Prostate gland (tissue), 2 donors: ENCODE measurements at places on chromosomes 2 and 18. TPM values are rescaled to one million over a fixed set of nuclear protein-coding genes. Genes with fewer than 3 reads are reported as not detected.

Gene MPP4
- not detected for total RNA-seq

Gene MYOM1
- total RNA-seq = 6.1 TPM

Gene TDRD15
- total RNA-seq = not detected

Gene CREG2
- not detected for total RNA-seq

Gene DNAH7
- 3.4 TPM for total RNA-seq

Gene ABCG5
- total RNA-seq = not detected

GRCh38 chr18:74694436-74694835 lies 96.8 kb downstream of the ZNF407 start:
- no peaks in the 10 kb centered on the region for H3K36me3 ChIP-seq
- H3K4me3 ChIP-seq = no peak overlapping the region
- no peak overlapping the region for H3K27ac ChIP-seq
- no peak for DNase-seq
- H3K4me1 ChIP-seq = no peaks in the 10 kb centered on the region
- no peaks in the 10 kb centered on the region for H3K27me3 ChIP-seq

DNA sequence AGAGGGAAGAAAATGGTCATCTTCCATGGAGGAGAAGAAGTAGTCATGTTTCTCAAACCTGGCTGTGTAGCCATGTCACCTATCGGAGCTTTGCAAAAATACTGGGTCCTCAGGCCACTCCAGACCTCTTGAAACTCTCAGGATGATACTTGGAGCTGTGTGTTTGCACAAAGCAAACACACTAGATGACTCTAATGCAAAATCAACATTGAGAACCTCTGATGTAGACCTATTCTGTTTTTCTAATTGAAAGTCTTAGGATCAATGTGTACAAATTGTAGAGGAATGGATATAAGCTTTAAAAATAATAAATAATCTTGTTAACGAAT lies 444.3 kb downstream of the RND3 start:
- no peak overlapping the region for H3K4me3 ChIP-seq
- H3K36me3 ChIP-seq = no peaks in the 10 kb centered on the region
- no peak overlapping the region for H3K27ac ChIP-seq
- H3K4me1 ChIP-seq = no peaks in the 10 kb centered on the region

DNA sequence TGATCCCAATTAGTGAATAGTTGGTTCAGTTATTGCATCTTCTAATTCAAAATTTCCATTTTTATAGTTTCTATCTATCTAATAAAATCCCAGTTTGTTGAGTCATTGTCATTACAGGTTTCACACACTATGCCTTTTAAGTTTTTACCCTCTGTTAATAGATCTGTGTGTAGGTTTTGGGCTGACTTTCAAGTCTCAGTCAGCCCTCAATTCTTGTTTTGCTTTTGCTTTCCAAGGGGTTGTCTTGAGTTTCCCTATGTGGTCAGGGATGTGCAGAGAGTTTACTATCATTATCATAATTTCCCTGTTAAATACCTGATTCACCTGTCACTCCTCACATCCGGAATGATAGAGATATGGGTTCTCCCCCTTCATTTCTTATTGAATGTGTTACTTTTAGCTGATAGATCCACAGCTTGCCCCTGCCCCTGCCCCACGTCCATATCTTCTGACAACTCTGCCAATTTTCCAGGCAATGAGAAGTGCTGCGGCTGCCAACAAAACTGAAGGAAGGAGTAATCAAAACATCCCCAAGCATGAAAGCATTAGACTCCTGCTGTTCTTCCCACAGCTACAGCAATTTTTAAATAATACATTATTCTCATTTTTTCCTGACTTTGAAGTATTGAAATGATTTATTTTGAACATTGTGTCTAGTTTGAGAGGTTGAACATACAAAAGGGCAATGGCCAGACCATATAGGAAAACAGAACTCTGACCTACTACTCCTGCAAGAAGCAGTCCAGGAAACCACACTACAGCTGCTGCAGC lies 1064.8 kb downstream of the SUCLG1 start:
- H3K27ac ChIP-seq = no peak overlapping the region
- H3K4me3 ChIP-seq = no peak overlapping the region
- no peaks in the 10 kb centered on the region for H3K27me3 ChIP-seq

DNA sequence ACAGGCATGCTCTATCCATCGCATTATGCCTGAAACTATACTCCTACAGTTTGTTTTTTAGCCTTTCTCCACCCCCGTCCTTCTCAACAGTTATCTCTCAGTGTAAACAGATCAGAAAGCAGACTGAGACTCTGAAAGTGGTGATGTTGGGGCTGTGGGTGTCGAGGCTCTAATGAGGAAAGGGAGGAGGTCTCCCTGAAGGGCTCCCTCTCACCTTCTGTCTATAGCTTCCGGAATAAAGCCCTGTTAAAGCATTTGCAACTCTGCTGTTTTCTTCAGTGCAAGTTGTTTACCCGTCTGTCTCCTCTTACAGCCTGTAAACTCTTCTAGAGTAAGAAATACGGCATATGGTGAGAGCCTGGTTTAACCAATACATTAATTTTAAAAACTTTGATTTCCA lies 136.7 kb upstream of the SYT4 start:
- no peaks in the 10 kb centered on the region for H3K36me3 ChIP-seq
- H3K4me3 ChIP-seq = no peak overlapping the region
- no peaks in the 10 kb centered on the region for H3K4me1 ChIP-seq
- no peaks in the 10 kb centered on the region for H3K27me3 ChIP-seq
- DNase-seq = no peak

GRCh38 chr2:186431306-186431705 lies 54.8 kb upstream of the ZC3H15 start:
- no peak overlapping the region for H3K27ac ChIP-seq
- H3K4me1 ChIP-seq = no peaks in the 10 kb centered on the region
- no peak for DNase-seq
- no peaks in the 10 kb centered on the region for H3K36me3 ChIP-seq
- no peak overlapping the region for H3K4me3 ChIP-seq

DNA sequence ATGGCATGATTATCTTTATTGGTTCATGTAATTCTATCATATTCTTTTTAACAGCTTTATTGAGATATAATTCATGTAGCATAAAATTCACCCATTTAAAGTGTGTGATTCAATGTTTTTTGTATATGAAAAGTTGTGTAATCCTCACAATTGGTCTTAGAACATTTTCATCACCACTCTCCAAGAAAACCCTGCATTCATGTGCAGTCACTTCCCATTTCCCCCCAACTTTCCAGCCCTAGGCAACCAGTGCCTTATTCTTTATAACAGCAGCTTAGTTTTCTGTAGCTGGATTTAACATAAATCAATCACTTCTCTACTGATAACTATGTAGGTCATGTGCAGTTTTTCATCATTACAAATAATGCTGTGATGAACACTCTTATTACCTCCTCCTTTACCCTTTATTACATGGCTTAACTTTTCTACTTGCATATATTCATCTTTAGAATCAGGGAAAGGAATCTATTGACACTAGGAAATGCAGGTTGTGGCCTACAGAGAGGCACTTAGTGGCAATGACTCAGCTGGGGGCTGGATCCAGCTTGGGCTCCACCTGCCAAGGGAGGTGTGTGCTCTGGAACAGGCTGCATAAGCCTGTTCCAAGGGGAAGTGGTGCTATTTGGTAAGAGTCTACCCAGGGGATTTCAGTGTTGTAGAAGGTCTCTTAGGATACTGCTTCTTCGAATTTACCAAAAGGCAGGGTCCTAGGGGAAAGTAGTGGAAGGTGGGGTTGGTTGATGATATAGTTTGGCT lies 89.1 kb downstream of the ETAA1 start:
- H3K4me1 ChIP-seq = no peaks in the 10 kb centered on the region
- H3K27me3 ChIP-seq = no peaks in the 10 kb centered on the region
- no peaks in the 10 kb centered on the region for H3K36me3 ChIP-seq
- DNase-seq = peak; percentile 48

DNA sequence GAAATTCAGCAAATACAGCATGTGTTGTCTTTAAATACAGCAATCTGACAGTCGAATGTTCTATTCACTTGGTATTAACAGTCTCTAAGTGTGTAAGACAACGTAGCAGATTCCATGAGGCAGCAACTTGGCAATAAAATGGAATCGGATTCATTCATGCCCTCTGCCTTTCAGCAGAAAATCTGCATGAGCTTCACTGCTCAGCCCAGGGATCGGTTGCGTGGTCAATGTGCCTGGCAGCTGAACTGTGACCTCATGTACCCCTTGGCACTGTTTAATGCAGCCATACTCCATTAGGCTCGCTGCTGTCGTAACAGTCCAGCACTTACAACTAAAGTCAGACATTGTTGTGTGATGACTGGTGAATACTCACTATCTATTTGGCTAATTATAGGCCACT lies 17.7 kb upstream of the RGPD4 start:
- H3K36me3 ChIP-seq = no peaks in the 10 kb centered on the region
- no peaks in the 10 kb centered on the region for H3K27me3 ChIP-seq
- no peak for DNase-seq
- no peak overlapping the region for H3K4me3 ChIP-seq
- H3K4me1 ChIP-seq = no peaks in the 10 kb centered on the region

DNA sequence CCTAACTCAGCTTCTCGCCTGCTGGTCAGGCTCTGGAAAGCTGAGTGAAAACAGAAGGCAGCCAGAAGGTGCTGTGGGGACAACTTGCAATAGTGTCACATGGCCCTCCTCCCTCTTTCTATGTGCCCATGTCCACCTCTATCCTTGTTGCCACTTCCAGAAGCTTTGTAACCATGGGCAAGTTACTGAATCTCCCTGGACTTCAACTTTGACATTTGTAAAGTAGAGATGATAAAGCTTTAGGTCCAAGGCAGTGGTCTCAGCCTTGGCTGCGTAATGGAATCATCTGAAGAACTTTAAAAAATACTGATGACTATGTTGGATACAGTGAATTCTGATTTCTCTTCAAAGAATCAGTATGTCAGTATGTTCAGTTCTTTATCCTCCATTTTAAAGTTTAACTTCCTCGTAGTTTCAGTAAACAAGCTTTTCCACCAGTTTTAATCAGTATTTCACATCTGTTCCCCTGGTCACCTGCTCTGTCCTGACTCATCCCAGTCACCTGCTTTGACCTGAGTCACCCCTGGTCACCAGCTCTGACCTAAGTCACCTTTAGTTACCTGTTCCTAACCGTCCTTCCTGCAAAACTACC lies 245.2 kb upstream of the STON1 start:
- no peaks in the 10 kb centered on the region for H3K36me3 ChIP-seq
- no peak overlapping the region for H3K27ac ChIP-seq
- no peak overlapping the region for H3K4me3 ChIP-seq
- no peaks in the 10 kb centered on the region for H3K27me3 ChIP-seq

- H3K4me1 ChIP-seq = no peaks in the 10 kb centered on the region
- no peak overlapping the region for H3K27ac ChIP-seq
- DNase-seq = no peak
- H3K27me3 ChIP-seq = no peaks in the 10 kb centered on the region
- H3K4me3 ChIP-seq = no peak overlapping the region
Measured at GRCh38 chr2:27162151-27163121, 13.6 kb downstream of the TCF23 start.

DNA sequence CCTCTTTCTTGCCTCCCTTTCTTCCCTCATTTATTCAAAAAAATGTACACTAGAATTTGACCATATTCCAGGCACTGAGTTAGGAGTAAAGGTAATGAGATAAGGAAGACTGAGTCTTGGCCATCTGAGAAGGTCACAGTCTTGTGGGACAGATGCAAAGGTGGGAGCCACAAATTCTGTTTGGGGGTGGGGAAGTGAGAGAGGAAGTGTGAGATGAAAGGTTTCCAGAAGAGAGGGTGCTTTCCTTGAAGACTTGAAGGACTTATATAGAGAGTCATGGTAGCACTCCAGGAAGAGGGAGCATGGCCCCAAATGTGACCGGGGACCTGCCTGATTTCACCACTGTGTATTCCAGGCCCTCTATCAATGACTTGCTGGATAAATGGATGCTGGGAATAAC lies 320.6 kb downstream of the LPIN1 start:
- no peak for DNase-seq
- H3K27ac ChIP-seq = no peak overlapping the region
- no peaks in the 10 kb centered on the region for H3K36me3 ChIP-seq
- H3K27me3 ChIP-seq = no peaks in the 10 kb centered on the region
- no peak overlapping the region for H3K4me3 ChIP-seq

- DNase-seq = no peak
- no peak overlapping the region for H3K27ac ChIP-seq
- H3K4me1 ChIP-seq = no peaks in the 10 kb centered on the region
- no peaks in the 10 kb centered on the region for H3K36me3 ChIP-seq
- H3K27me3 ChIP-seq = no peaks in the 10 kb centered on the region
Measured at GRCh38 chr2:33532966-33533365, 56.5 kb downstream of the RASGRP3 start.

DNA sequence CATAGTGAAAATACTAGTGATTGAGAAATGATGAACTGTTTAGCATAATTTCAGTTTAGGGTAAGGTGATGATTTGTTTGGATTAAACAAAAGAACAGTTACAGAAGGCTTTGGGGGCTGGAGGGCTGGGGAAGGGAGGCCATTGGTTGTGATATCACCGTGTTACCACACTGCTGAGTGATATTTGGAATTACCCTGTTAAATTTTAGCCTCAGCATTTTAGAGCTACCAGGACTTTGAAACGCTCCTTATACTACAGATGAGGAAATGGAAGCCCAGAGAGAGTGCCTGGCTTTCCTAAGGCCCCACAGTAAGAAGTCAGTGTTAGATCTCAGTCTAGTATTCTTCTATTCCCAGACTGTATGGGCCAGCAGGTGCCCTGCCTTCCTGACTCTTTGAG lies 15.6 kb downstream of the ARHGEF33 start:
- H3K4me3 ChIP-seq = no peak overlapping the region
- no peak overlapping the region for H3K27ac ChIP-seq
- H3K4me1 ChIP-seq = no peaks in the 10 kb centered on the region
- no peaks in the 10 kb centered on the region for H3K36me3 ChIP-seq

DNA sequence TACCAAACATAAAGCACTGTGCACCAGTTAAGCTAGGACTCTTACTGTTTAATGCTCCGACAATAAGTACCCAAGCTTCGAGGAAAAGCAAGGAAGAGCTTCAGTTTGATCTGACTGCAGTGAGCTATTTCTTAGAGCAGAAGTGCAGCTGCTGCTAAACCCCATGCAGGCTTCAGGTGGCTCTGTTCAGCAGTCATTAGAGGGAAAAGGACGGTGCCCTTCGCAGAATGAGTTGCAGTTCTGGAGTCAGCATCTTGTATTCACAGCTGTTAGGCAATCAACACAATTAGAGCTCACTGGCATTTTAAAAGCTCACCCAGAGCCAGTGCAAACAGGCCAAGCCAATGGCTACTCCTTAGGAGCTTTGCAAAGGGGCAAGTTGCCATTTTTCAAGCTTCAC lies 1.5 kb upstream of the CERKL start:
- H3K27ac ChIP-seq = no peak overlapping the region
- H3K4me3 ChIP-seq = no peak overlapping the region
- H3K4me1 ChIP-seq = no peaks in the 10 kb centered on the region
- no peaks in the 10 kb centered on the region for H3K27me3 ChIP-seq
- no peaks in the 10 kb centered on the region for H3K36me3 ChIP-seq
- no peak for DNase-seq
